ENCODE measurements at places on chromosomes 11 and 22.
A peak's percentile ranks its signal among the peaks of the same experiment; 100 is the strongest.

DNA sequence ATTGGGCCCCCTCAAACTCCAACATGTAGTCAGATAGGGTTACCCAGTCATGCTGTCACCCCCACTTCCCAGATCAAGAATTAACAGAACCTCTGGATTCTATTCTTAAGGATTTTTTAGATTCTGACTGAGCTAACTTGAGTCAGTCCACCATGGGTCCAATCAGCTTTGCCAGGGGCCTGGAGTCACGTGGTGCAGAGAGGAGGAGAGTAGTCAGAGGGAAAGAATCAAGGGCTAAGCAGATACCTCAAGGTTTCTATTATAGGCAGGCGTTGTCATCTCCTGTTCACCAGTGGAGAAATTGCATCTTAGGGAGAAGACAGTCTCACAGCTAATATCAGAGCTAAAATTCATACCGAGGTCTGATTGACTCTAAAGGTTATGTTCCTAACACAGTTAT lies 28.2 kb downstream of the FZD4 start:
- DNase-seq: no peak

- peak; percentile 32 for DNase-seq
These were observed 11.5 kb upstream of the FADD start for GRCh38 chr11:70191495-70192140.

DNA sequence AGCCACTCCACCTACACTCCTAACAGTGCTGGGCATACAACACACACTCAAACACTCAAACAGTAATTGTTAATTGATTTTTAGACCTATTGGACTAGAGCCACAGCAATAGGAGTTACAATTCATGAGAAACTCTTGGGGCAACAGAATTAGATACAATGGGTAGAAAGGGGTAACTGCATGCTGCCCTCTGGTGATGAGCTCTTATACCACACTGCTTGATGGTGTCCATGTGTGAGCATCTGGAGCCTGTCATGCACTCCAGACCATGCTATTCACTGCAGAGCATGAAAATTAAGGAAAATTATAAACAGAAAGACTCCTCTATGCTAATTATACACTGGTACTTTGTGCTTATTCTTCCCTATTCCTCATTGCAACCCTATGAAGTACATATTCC lies 975.5 kb upstream of the CCDC90B start:
- DNase-seq: no peak

DNA sequence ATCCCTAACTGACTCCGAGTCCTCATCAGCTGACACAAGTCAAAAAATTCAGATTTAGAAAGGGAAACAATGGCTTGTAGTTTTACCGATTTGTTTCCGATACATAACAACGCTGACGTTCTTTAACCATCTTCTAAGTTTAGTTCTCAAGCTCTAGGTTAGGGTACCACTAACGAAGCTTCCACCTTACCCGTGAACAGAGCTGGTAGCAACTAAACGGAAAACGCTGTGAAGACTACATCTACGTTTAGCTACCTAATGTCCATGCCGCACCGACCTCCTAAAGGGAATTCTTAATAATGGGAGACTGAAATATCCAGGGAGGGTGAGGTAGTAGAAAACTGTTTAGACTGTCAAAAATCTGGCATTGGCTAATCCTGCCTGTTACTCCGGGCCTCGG lies 1.0 kb downstream of the NUP98 start:
- DNase-seq: peak; percentile 38

- DNase-seq: no peak
These were observed 5.0 kb upstream of the MCHR1 start for GRCh38 chr22:40674274-40674673.

DNA sequence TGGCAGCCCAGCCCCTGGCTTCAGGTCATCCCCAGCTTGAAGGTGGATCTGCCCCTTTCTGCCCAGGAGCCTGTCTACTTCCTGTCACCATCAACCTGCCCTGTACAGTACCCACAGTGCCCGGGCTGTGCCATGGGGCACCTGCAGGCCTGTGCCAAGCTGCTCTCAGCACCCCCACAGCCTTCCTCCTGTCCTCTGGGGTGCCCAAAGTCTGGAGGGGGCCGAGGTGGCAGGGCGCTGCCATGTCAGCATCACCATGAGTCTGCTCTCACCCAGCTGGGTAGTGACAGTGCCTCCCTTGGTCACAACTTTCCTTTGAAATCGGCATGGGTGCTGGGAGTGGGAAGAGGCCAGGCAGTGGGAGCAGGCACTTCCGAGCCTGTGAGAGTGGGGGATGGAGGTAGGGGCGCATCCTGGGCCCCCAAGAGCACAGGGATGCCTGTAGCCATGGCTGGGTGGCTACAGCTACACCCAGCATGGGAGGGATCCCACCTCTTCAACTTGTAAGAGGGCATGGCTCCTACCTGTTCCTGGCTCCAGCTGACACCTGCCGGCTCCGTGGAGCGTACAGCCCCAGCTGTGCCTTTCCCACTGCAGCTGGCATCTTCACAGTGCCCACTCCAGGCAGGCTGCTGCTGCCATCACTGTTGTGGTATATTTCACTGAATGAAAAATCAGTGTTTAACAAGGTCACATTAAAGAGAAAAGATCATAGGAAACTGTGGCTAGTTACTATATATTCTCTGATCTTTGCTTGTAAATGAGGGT lies 42.9 kb downstream of the RNF169 start:
- DNase-seq: no peak

GRCh38 chr22:42819412-42820044 lies 37.5 kb downstream of the ARFGAP3 start:
- DNase-seq: no peak

- DNase-seq: no peak
These were observed 53.5 kb downstream of the TEAD1 start for GRCh38 chr11:12727563-12728211.

- DNase-seq: no peak
These were observed 7.0 kb downstream of the RASSF7 start for GRCh38 chr11:567629-568292.

DNA sequence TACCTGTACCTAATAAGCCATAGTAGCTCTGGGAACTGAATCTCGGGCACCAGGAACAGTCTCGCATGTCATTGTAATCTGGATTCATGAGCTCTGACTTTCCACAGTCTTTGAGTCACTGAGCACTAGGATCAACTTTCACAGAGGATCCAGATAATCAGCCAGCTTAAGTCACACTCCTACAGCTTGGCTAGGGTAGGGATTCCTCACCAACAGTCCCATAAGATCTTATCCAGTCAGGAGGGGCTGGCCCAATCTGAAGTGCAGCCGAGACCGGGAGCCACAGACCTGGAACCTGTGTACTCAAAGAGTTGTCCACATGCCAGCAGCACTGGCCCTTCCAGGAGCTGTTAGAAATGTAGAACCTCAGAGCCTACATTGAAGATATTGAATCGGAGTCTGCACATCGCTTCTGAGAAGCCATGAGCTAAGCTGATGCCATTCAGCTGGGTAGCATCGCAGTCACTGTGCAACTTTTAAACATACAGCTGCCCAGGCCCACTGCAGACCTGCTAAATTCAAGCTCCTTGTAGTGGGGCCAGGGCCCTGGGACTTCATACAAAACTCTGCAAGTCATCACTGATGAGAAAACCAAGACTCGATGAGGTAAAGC lies 538.8 kb upstream of the B3GAT1 start:
- no peak for DNase-seq

DNA sequence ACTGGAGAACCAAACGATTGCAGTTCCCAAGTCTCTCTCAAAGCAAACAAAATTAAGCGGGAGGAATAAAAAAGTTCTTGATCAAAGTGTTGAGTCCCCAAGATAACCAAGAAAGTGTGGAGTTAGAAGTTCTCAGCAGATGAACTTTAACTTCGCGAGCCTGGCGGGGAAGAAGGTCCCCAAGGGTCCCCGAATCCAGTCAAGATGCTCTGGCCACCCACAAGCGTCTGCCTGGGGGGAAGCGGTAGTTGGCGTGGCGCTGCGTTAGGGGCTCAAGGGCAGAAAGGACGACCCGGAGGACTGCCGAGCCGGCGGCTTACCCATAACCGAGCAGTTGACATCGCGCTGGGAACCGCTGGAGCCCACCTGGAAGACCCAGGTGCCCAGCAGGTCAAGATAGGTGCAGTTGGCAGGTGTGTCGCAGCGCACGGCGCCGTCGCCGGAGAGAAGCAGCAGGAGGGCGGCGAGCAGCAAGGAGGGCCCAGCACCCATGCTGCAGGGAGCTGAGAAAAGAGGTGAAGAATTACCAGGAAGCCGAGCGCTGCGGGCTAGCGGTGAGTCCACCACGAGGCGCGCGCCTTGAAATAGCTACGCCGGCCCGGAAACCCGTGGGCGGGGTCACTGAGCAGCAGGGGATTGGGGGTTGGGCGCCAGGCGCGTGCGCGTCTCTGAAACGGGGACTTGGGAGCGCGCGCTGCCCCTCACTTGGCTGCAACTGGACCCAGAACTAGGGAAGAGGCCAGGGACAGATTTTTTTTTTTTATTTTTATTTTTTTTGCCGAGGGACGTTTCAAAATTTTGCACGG lies at the start of gene CTSC:
Gene CTSC, minus strand, starts transcription at position 556 of the 806 bp plus-strand sequence. Its CDS starts 64 bp downstream, at position 492.
- DNase-seq: peak; percentile 86

- no peak for DNase-seq
These were observed 58.3 kb downstream of the CD44 start for GRCh38 chr11:35197292-35197691.

GRCh38 chr22:37843741-37844089 lies 419 bp downstream of the ANKRD54 start:
- DNase-seq: no peak

All from CD8-positive, alpha-beta T cell (primary cell).